Activated naive CD8-positive, alpha-beta T cell treated with anti-CD3 and anti-CD28 coated beads, Interleukin-2, amount 50 U/mL, for 24 hours (primary cell): ENCODE measurements at places on chromosomes 13 and 19.

- no peak for DNase-seq
These were observed 62.0 kb upstream of the C13orf46 start for GRCh38 chr13:114035583-114036531.

DNA sequence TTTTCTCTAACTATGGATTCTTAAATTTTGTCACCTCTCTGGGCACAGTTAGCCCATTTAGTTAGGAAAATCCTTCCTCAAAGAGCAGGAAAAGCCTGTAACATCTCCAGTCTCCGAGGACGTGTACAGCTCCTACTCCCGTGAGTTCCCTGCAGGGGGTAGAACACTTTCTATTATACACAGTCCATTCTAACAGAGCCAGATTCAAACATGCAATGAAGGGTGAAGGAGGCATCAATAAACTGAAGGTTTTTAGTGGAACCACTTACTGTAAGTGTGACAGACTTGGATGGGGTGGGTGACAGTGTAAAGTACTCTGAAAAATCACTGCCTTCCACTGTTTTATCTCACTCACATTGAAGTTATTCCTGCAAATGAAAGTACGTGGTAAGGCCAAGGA lies 204.7 kb upstream of the DACH1 start:
- no peak for DNase-seq

DNA sequence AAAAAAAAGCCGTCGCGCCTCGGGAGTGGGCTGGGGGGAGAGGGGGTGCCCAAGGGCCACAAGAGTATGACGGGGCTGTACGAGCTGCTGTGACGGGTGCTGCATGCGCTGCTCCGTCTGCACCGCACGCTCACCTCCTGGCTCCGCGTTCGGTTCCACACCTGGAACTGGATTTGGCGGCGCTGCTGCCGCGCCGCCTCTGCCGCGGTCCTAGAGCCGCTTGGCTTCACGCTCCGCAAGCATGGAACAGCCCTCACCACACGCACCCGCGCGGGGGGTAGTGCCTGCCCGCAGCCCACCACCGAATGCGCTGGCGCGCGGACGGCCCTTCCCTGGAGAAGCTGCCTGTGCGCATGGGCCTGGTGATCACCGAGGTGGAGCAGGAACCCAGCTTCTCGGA lies 18.8 kb downstream of the C1QTNF9 start:
- no peak for DNase-seq

DNA sequence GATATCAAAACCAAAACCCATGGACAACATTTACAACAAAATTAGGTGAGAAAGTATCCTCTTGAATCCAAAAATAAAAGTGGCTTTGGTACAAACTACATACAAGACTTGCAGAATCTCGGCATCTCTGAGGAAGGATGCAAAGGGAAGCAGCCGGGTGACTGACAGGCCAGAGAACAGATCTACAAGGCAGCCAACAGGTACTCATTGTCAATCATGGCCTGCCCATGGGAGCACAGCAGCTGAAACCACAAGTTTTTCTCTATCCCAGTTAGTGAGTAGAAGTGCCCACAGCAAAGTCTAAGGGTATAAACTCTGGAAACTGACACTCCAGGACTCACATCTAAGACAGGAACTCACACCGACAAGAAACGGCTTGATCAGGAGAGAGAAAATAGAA lies 74.5 kb downstream of the TBC1D4 start:
- no peak for DNase-seq

GRCh38 chr19:17855280-17856152 lies 4.2 kb upstream of the RPL18A start:
- peak; percentile 97 for DNase-seq

DNA sequence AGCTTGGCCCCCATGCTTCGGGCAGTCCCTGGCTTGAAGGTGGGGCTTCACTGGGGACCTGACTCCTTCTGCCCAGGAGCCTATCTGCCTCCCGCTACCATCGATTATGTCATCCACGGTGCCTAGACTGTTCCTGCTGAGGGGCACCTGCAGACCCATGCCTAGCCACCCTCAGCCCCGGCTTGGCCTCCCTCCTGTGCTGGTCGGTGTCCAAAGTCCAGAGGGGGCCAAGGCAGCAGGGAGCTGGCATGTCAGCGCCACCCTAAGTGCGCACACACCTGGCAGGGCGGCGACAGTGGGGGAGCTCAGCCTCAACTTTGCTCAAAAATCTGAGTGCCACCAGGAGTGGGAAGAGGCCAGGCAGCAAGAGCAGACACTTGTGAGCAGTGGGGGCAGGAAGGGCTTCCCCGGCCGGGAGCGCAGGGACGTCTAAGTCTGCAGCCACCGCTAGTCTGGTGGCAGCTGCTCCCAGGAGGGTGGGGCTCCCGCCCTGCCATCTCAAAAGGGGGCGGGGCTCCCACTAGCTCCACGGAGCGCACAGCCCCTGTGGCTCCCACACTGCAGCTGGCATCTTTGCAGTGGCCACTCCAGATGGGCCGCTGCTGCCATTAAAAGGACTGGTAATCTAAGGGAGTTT lies 13.5 kb upstream of the URAD start:
- no peak for DNase-seq

- no peak for DNase-seq
These were observed 112.9 kb downstream of the LRCH1 start for GRCh38 chr13:46665633-46666482.

- DNase-seq, result no peak
These were observed 38.5 kb downstream of the SERTM1 start for GRCh38 chr13:36712290-36712689.

DNA sequence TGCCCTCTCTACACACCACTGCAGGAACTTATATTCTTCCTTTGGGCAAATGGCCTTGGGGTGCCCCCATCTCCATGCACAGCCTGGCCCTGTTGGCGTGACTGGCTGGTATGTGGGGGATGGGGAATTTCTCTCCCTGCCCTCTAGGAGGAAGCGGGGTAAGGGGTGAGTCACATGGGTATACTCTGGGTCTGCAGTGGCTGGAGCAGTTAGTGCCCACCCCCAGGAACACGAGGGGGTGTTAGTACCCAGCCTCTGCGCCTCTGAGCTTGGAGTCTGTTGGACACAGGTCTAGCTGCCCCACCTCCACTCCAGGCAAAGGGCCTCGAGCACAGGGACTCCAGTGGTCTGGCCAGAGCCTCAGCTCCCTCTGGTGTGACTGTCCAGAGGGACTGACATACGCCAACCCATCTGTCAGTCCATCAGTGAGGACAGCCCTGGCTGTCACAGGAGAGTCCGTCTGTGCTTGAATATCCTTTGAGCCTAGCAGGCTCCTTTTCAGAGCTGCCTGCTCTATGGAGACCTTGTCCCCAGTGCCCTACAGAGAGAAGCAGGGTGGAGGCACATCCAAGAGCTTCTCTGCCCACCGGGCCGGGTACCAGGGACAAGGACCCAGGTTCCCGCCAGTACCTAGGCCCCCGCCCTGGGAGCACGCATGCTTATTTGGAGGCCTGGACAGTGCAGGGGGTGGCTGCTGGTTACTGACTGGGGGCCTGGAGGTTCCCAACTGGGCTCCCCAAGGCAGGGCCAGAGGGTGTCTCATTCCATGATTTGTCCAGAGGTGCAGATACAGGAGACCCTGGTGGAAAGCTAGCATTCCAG lies 66.6 kb downstream of the CHST8 start:
- DNase-seq, result no peak

GRCh38 chr13:46100191-46100815 lies 4.5 kb downstream of the CPB2 start:
- no peak for DNase-seq

DNA sequence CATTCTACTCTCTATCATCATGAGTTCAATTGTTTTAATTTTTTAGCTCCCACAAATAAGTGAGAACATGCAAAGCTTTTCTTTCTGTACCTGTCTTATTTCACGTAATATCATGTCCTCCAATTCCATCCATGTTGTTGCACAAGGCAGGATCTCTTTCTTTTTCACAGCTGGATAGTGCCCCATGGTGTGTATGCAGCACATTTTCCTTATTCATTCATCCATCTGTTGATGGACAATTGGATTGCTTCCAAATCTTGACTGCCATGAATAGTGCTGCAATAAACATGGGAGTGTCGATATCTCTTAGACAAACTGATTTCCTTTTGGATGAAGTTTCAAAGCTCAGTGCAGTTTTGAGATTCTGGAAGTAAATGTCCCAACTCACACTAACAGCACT lies 326.9 kb downstream of the FGF9 start:
- DNase-seq, result no peak

DNA sequence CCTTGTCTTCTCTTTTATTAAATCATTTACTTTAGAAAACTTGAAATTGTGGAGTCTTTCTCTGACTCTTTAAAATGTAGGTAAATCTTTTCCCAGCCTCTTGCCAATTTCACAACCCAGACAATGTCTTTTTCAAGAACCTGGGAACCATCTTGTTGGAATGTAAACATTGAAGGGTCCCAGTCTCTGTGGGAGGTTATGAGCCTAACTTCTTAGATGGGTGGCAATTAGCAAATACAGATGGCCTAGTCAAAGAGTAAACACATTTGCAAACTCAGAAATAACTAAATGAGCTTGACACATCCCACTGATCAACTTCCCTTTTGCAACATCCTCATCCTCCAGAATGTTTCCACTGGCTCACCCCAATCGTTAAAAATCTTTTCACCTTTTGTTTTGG lies 721.0 kb downstream of the PCDH9 start:
- no peak for DNase-seq

DNA sequence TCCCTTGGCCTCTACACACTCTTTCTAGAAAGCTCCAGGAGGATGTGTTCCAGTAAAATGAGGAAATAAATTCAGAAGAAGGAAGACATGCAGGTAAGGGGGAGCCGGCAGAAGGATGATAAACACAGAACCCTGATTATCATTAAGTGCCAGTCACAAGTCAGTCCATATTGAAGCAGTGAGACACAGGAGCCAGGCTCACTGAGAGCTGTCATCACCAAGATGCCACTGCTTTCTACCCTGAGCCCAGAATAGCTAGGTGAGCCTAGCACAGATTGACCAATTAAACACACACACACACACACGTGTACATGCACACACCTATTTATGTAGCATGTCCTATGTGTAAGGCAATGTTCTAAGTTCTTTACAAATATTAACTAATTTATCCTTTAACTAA lies 211.4 kb upstream of the IPO5 start:
- DNase-seq, result no peak

- no peak for DNase-seq
These were observed 10.4 kb upstream of the SOX21 start for GRCh38 chr13:94722609-94723345.

DNA sequence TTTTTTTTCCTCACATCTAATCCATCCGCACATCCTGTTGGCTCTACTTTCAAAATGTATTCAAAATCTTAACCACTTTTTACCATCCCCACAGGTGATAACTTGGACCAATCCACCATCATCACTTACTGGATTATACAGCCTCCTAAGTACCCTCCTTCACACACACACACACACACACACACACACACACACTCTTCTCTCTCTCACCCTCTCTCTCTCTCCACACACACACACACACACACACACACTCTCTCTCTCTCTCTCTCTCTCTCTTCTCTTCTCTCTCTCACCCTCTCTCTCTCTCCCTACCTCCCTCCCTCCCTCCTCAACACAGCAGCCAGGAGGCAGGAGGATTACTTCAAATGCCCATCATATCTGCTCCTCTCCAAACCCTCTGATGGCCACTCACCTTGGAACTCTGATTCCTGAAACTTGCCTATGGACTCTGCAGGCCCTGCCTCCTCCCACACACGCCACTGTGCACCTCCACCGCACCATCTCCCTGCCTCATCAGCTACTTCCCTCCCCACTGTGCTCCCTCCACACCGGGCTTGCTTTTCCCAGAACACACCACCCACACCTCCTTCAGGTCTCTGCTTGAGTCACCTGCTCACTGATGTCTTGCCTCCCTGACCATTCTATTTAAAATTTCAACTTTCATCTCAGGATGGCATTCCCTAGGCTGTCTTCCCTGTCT lies 39.7 kb downstream of the RCBTB2 start:
- no peak for DNase-seq

DNA sequence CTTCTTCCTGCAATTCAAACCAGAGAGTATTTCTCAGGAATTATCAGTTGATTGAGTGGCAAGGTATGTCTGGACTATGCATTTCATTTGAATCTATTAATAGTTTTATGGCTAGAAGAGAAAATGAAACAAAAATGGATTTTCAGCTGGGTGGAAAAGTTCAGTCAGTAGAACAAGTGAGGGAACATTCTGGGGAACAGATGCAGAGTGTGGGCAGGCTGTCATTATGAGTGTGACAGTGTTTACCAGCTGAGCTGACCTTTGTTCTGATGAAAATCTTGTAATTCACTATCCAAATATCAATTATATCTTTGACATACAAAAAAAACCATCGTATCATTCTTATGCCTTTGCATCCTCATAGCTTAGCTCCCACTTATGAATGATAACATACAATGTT lies 2.6 kb upstream of the CLC start:
- DNase-seq, result peak; percentile 4

- no peak for DNase-seq
These were observed 39.6 kb downstream of the INSR start for GRCh38 chr19:7254590-7254989.

DNA sequence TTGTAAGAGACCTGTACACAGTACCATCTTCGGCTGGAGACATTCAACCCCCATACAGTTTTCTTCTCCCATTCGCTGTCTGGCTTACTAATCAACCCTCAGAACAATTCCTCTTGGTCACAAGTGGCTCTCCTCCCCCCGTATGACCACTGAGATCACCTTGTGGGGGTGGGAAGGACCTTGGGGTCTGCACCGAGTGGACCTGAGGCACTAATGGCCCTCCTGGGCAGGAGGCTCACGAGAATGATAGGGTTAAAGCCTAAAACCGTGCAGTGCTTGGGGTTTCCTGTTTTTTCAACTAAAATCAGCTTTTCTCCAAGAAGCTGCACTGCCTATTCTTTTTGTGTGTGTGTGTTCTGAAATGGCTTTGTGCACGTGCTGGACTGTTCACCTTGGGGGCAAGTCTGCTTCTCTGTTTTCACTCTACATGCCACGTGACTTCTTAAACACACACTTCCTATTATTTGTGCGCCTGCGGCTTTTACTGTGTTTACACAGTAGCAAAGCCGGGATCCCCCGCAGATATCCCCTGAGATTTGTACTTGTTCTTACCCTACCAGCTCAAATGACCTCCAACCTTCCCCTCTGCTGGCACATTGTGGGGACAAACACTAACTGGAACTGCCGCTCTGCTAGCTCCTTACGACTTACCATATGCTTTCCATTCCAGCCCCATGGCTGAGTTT lies 12.3 kb downstream of the RBM26 start:
- DNase-seq, result peak; percentile 44

DNA sequence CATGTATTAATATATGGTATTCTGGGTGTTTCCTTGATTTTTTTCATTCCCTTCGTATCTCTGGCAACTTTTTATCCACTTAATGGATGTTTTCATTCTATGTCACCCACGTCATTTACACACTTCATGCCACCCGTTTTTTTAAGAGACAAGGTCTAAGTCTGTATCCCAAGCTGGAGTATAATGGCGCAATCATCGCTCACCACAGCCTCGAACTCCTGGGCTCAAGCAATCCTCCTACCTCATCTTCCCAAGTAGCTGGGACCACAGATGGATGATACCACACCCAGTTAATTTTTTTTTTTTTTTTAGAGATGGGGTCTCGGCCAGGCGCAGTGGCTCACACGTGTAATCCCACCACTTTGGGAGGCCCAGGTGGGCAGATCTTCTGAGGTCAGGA lies 3.4 kb upstream of the VASP start:
- no peak for DNase-seq

GRCh38 chr19:51123381-51123800 lies 1.3 kb upstream of the SIGLEC9 start:
- peak; percentile 43 for DNase-seq
